ENCODE measurements at places on chromosomes 4 and X. TPM values are rescaled to one million over a fixed set of nuclear protein-coding genes. Genes with fewer than 3 reads are reported as not detected.

DNA sequence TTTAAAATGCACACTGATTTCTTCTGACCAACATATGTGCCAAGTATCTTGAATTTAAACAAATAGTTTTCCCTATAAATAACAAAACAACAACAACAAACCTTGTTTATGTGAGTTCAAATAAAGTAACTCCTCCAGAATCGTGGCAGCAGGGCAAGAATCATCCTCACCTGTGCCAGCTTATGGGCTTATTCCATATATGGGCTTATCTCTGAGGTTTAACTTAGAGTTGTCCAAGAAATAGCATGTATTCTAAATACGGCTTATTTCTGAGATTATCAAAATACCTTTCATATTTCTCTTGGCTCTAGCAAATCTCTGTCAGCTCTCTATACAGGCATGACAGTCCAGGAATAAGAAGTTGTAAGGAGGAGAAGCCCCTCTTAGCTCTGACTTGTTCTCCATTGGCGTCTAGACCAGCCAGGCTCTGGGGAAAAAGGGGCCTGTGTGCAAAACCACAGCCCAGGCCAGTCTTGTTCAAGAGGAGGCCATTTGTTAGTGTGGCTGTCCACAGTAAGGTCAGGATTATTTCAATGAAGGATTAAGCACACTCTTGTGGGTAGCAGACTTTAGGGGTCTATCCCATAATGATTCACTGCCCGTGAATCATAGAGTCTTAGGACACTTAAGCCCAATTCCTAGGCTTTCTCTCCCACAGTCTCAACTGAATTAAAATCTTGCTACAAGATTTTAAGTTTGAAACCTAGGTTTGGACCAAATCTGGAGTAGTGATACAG, 63.2 kb downstream of the FRAS1 start:
- no peaks in the 10 kb centered on the region for H3K4me1 ChIP-seq
- DNase-seq, result no peak
- H3K27me3 ChIP-seq, result peaks cover 4% of the 10 kb centered on the region
- no peaks in the 10 kb centered on the region for H3K36me3 ChIP-seq
- H3K4me3 ChIP-seq, result no peak overlapping the region

GRCh38 chrX:123422875-123423274, 238.8 kb downstream of the GRIA3 start:
- H3K36me3 ChIP-seq, result no peaks in the 10 kb centered on the region
- no peak overlapping the region for H3K4me3 ChIP-seq
- no peak overlapping the region for H3K27ac ChIP-seq

DNA sequence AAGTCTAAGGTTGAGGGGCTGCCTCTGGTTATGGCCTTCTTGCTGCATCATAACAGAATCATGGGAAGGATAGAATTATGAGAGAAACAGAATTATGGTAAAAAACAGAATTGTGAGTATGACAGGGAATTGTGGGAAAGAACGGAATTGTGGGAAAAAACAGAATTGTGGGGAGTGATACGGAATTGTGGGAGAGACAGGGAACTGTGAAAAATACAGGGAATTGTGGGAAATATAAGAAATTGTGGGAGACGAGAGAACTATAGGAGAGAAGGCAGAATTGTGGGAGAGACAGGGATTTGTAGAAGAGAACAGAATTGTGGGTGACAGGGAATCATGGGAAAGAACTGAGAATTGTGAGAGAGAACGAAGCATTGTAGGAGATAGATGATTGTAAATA, 159.1 kb downstream of the FRMPD4 start:
- no peak overlapping the region for H3K4me3 ChIP-seq
- no peaks in the 10 kb centered on the region for H3K4me1 ChIP-seq
- H3K36me3 ChIP-seq, result no peaks in the 10 kb centered on the region
- DNase-seq, result no peak

- peaks cover 9% of the 10 kb centered on the region for H3K4me1 ChIP-seq
- H3K27ac ChIP-seq, result peak overlapping the region; percentile 87
- H3K36me3 ChIP-seq, result peaks cover 2% of the 10 kb centered on the region
- H3K27me3 ChIP-seq, result no peaks in the 10 kb centered on the region
- peak overlapping the region; percentile 11 for H3K4me3 ChIP-seq
- DNase-seq, result no peak
These were observed 2.7 kb upstream of the WDR45 start for GRCh38 chrX:49082271-49082871.

- H3K36me3 ChIP-seq, result peaks cover 34% of the 10 kb centered on the region
- no peak for DNase-seq
- H3K27me3 ChIP-seq, result no peaks in the 10 kb centered on the region
These were observed 1.5 kb downstream of the ARAP2 start for GRCh38 chr4:36242629-36243354.

DNA sequence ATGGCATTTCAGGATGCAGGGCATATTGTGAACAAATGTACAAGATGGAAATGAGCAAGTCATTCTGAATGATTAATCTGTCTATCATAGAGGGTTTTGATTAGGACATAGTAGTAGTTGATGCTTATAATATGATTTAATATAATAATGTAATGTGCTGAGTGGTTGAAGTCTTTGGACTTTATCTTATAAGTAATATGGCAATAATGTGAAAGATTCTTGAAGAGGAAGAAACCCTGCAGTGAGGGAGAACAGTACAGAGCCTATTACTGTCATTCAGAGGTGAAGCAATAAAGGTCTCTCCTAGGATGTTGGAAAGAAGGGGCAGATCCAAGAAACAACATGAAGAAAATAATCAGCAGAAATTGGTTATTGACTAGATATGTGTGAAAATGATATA, 16.6 kb downstream of the NFKB1 start:
- H3K27me3 ChIP-seq, result no peaks in the 10 kb centered on the region
- H3K27ac ChIP-seq, result peak overlapping the region; percentile 39
- H3K36me3 ChIP-seq, result peaks cover 11% of the 10 kb centered on the region
- H3K4me1 ChIP-seq, result peaks cover 81% of the 10 kb centered on the region

- peaks cover 59% of the 10 kb centered on the region for H3K27me3 ChIP-seq
- H3K4me3 ChIP-seq, result no peak overlapping the region
- DNase-seq, result no peak
- H3K4me1 ChIP-seq, result peaks cover 7% of the 10 kb centered on the region
- H3K27ac ChIP-seq, result no peak overlapping the region
These were observed 154.4 kb downstream of the SHROOM3 start for GRCh38 chr4:76589402-76589801.

DNA sequence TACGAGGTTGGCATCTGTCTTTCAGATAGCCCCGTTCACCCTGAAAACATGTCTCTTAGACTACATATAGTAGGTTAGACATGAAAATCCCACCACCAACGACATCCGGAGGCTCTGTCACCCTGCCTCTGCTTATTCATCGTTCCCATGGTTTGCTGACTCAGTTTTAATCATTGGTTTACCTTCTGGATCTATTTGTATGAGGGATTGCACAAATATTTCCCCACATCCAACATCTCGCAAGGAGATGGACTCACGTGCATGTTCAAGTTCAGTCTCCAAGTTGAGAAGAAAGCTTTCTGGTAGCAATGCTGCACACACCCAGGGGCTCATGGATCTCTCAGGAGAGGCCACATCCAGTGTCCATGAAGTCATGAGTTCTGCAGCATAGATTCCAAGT, 10.8 kb downstream of the CETN2 start:
- H3K36me3 ChIP-seq, result no peaks in the 10 kb centered on the region
- H3K27me3 ChIP-seq, result peaks cover 29% of the 10 kb centered on the region
- H3K4me1 ChIP-seq, result no peaks in the 10 kb centered on the region
- H3K27ac ChIP-seq, result no peak overlapping the region
- H3K4me3 ChIP-seq, result no peak overlapping the region

DNA sequence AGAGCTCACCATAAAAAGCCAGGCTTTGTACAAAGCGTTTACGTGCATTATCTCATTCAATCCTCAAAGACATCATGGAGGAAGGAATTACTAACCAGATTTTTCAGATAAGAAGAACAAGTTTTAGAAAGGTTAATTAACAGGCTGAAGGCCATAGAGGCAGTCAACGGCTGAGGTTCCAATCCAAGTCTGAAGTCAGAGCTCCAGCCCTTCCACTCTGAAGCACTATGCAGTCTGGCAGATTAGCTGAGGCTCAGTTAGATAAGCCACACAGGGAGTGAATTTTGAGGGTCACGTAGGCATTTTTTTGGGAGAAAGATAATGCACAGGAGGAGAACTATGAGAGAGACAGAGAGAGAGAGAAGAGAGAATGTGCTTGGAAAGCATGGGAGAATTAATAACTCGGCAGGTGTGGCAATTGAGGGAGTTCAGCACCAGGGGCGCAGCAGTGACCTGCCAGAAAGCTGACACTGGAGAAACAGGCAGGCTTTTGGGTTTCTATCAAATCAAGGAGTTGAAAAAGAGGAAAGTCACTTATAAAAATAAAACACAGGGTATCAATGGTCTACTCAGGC, 116.5 kb upstream of the NAP1L5 start:
- H3K36me3 ChIP-seq, result no peaks in the 10 kb centered on the region
- H3K4me1 ChIP-seq, result peaks cover 27% of the 10 kb centered on the region
- H3K4me3 ChIP-seq, result no peak overlapping the region
- no peaks in the 10 kb centered on the region for H3K27me3 ChIP-seq

- peaks cover 27% of the 10 kb centered on the region for H3K27me3 ChIP-seq
- peak; percentile 8 for DNase-seq
- peaks cover 13% of the 10 kb centered on the region for H3K4me1 ChIP-seq
- peak overlapping the region; percentile 7 for H3K4me3 ChIP-seq
- no peaks in the 10 kb centered on the region for H3K36me3 ChIP-seq
These were observed 118.4 kb downstream of the ASB9 start for GRCh38 chrX:15151267-15152186.

GRCh38 chrX:156001667-156002021, 4.1 kb downstream of the IL9R start:
- H3K4me1 ChIP-seq, result peaks cover 11% of the 10 kb centered on the region
- H3K27me3 ChIP-seq, result no peaks in the 10 kb centered on the region
- H3K27ac ChIP-seq, result no peak overlapping the region
- H3K36me3 ChIP-seq, result no peaks in the 10 kb centered on the region

ADGRG4 gene
- total RNA-seq, result not detected

TASL gene
- 2.6 TPM for total RNA-seq

TMSB15C gene
- 6.0 TPM for total RNA-seq

GIMD1 gene
- not detected for total RNA-seq

RPL36A gene
- 221 TPM for total RNA-seq

UVSSA gene
- total RNA-seq, result 25.8 TPM

TEX13C gene
- not detected for total RNA-seq
